ENCODE measurements at places on chromosomes 12 and 14.

DNA sequence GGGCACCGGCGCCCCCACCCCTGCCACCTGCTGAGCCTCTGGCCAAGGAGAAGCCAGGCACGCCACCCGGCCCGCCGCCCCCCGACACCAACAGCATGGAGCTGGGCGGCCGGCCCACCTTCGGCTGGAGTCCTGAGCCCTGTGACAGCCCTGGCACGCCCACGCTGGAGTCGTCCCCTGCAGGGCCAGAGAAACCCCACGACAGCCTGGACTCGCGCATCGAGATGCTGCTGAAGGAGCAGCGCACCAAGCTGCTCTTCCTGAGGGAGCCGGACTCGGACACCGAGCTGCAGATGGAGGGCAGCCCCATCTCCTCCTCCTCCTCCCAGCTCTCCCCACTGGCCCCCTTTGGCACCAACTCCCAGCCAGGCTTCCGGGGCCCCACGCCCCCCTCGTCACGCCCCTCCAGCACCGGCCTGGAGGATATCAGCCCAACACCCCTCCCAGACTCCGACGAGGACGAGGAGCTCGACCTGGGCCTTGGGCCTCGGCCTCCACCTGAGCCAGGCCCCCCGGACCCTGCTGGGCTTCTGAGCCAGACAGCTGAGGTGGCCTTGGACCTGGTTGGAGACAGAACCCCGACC, 6.5 kb downstream of the SETD1B start:
- no peak for DNase-seq

GRCh38 chr12:105480162-105480561, 149.7 kb downstream of the C12orf75 start:
- peak; percentile 52 for DNase-seq

GRCh38 chr12:74250891-74251290, 286.7 kb upstream of the ATXN7L3B start:
- no peak for DNase-seq

DNA sequence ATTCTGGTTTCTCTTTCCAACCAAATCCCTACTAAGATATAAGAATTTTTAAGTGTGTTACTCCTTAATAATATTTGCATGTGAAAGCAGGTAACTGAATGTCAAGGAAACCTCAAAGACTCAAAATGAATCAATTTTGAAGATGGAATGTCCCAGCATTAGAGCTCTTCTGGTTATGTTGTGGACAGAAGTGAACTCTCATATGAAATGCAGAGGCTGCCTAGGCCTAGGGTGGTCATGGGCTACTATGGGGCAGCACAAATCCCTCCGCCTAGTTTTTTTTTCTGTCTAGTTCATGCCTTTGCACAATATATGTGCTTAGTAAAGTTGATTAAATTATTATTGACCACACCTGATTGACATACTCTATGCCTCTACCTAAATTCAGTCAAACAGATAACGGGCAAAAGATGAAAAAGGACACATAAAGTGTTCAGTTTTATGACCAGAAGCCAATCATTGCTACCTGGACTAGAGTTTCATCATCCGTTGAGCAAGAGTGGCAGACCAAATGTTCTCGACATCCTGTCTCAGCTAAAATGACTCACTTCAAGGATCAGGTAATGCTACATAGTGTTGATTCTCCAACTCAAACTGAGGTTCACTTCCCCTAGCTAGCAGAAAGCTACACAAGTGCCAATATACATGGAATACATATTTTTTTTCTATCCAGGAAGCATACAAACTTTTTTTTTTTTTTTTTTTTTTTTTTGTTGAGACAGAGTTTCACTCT, 1211.4 kb downstream of the VRK1 start:
- DNase-seq: no peak

DNA sequence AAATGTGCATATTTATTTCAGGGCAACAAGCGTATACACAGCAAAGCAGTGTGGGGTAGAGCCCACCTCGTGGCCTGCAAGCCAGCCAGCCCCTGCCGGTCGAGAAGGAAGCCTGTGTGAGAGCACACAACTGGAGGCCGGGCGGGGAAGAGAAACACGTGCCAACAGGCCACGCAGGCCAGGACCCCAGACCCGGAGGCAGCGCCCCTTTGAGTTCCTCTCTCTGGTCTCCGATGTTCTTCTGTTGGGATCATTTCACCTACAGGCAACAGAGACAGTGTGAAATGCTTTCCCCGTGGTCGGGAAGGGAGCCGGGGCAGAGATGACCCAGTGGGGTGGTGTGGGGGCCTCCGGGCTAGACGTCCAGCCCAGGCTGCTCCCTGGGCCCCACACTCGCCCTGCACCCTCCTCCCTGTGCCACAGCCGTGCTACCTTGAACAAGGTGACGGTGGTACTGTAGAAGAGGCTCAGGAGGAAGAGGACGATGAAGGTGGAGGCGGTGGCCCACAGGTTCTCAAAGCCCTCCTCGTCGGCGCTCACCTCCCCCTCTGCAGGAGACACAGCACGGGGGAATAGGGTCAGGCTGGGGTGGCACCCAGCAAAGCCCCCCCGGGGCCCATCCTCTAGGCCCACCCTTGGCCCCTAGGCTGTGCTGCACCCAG, 325.5 kb downstream of the TMEM121 start:
- DNase-seq: no peak

- no peak for DNase-seq
These were observed 519.8 kb upstream of the FLRT2 start for GRCh38 chr14:85010186-85010585.

- DNase-seq: no peak
These were observed 932.6 kb downstream of the GALC start for GRCh38 chr14:87060405-87060804.

GRCh38 chr14:96014176-96014575, 25.0 kb upstream of the C14orf132 start:
- DNase-seq: no peak

DNA sequence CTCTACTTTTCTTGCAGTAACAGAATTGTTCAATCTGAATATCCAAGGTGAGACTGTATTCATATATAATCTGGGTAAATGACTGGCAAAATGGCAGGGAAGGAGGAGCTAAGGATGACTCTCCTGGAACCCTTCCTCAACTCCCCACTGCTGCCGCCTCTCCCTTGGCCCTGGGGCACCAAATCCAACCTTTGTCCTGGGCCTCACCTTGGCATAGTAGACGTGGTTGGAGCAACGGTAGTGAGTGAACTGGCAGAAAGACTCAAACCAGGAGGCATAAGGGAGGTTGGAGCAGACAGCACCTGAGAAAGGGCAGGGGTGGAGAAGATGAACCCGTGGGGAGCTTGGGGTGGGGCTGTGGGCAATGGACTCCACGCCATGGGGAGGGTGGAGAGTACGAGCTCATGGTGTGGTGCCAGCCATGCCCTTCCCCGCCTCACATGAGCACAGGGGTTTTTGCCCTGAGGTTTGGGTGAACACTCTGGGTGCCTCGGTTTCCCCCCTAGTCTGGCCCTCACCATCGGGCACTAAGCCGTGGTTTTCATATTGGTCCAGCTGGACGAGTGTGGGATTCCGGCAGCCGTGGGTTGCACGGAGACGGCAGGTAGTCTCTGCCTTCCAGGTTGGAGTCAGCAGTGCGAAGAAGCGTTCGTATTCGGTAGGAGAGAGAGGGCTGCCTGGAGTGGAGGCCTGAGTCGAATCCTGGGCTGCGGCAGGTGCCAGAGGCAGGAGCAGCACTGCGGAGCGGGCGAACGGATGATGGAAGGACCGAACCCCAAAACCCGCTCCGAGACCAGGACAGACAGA, 753 bp downstream of the ACRBP start:
- no peak for DNase-seq

DNA sequence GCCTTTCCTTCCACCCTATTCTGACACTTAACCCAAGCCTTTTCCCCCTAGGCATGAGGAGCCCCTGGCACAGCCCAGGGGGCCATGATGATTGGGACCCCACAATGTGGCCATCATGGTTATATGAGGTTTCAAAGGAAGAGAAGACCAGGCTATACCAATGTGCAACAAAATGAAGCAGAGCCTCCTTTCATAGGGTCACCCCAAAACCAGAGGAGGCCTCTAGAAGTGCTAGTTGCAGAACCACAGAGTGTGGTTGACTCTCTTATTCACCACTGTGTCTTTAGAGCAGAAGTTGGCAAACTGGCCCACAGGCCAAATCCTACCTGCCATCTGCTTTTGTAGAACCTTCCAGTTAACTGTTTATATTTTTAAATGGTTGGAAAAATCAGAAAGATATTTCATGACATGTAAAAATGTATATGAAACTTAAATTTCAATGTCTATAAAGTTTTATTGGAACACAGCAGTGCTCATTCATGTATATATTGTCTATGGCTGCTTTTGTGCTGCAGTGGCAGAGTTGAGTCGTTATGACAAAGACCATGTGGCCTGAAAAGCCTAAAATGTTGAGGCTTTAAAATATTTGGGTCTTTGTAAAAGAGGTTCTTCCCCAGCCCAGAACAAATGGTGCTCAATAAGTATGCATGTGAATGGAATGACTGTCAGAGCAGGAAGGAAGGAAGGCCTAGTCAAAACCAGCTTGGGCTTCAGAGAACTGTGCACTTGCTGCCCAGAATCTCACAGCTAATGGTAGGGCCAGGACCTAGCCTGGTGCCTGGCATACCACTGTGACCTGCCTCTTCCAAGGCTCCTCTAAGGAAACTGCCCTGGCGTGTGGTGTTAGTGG, 49.2 kb downstream of the SUSD6 start:
- no peak for DNase-seq

DNA sequence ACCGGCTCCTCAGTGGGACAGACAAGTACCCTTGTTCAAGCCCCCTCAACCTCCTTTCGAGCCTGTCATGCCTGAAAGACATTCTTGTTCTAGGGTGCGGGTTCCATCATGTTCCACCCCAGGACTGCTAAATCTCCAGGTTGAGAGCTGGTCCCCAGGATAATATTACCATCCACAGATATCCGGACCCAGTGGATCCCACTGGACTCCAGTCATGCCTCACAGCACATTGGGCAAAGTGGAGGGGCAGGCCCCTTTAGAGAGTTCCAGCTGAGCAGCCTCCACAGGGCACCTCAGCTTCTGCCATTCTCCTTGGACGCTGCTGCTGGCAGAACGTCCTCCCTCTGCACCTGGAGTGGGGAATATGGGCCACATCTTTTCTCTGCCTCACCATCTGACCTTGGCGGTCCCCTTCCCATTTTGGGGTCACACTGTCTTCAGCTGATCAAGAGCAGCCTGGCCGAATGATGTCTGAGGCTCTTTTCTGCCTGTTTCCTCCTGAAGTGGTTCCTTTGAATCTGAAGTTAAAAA, 137.4 kb downstream of the BCL11B start:
- DNase-seq: no peak

DNA sequence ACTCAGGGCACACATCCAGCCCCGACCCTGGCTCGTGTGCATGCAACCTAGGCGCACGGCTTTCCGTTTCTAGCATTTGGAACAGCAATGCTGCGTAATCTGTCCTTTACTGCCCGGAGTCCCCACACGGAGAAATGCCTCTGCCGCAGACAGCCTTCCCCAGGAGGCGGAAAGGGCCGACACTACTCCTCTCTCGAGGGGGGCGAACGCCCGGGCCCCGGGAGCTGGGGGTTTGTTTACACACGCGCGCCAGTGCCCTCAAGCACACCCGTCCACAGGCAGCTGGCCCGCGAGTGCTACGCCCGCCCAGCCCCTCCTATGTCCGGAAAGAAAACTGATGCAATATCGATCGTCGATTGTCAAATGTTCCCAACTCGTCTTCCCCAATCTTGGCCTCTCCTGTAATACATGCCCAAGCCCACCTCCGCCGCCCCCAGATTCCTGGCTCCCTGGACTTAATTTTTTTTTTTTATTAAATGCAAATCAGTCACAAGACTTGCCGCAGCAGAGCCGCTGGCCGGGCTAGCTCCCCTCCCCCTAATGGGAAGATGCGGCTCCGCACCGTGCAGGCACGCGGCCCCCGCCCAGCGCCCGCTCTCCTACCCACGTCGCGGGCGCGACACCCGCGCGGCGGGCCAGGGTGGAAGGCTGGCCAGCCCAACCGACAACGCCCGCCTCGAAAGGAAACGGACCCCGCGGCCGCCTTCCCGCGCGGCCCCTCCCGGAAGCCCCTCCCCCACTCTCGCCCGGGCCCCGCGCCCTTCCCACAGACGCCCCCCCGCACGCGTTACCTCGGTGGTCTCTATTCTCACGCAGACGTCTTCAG, 642 bp downstream of the SLC38A2 start:
- peak; percentile 70 for DNase-seq

DNA sequence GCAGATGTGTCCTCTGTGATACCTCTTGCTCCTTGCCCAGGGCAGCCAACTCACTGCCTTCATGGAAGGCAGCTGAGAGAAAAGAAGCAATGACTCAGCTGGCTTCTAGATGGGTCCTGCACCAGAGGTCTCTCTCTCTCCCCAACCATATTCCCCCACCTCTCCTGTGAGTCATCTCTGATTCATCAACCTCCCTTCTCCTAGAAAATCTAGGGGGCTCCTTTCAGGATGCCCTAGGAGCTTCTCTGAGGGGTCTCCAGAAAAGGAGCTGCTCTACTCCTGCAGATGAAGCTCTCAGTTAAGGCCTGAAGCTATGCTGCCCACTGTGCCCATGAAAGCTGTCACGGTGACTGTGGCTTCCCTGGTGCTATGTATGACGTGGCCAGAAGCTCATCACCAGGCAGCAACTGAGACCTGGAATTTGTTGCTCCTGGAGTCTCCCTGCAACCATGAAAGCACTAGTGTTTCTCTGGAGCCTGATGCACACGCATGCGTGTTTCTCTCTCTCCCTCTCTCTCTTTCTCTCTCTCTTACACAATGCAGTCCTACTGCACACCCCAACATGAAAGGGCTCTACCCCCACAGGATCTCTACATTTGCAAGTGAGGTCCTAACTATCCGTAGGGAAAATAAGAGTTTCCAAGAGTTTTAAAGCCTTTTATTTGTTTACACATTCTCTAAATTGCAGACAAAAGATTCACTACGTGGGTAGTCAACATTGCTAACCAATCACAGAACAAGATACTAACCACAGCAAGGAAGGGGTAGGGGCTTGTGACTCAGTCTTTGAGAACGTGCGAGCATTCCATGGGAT, 285.3 kb downstream of the DPF3 start:
- DNase-seq: peak; percentile 99

DNA sequence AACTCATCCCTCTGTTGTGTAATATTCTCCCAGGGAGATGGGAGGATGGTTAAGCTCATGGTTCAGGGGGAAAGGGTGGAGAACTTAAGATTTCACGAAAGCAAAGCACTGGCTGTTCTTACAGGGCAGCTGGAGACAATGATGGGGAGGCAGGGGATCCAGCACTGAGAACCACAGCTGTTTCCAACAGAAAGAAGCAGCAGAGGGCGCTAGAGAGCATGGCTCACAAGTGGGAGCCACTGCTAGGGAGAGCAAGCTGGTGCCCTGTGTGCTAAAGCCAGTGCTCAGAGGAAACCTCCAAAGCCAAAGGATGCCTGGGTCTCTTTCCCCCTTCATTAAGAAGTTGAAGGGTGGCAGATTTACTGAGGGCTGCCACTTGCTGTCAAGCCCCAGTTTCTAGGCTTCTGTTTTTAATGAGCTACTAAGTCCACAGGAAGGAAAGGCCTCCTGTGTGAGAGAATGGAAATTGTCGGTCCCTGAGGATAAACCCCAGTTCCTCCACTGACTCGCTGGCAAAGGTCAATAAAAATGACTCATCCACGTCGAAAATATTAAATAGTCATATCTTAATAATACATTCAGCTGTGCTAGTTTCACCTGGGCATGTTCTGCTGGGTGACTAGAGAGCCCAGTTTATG, 199.7 kb downstream of the ANO2 start:
- peak; percentile 69 for DNase-seq

GRCh38 chr14:66046591-66046990, 439.6 kb upstream of the CCDC196 start:
- no peak for DNase-seq
